ENCODE measurements at places on chromosomes 2 and 18.
A peak's percentile ranks its signal among the peaks of the same experiment; 100 is the strongest.

GRCh38 chr2:217279556-217279955 is 419.7 kb upstream of the TNP1 start:
- no peak for DNase-seq

- DNase-seq, result no peak
These were observed 9.3 kb upstream of the PLEKHM3 start for GRCh38 chr2:208034503-208035140.

GRCh38 chr18:49441338-49441938 is 19.0 kb downstream of the DYM start:
- DNase-seq, result no peak

DNA sequence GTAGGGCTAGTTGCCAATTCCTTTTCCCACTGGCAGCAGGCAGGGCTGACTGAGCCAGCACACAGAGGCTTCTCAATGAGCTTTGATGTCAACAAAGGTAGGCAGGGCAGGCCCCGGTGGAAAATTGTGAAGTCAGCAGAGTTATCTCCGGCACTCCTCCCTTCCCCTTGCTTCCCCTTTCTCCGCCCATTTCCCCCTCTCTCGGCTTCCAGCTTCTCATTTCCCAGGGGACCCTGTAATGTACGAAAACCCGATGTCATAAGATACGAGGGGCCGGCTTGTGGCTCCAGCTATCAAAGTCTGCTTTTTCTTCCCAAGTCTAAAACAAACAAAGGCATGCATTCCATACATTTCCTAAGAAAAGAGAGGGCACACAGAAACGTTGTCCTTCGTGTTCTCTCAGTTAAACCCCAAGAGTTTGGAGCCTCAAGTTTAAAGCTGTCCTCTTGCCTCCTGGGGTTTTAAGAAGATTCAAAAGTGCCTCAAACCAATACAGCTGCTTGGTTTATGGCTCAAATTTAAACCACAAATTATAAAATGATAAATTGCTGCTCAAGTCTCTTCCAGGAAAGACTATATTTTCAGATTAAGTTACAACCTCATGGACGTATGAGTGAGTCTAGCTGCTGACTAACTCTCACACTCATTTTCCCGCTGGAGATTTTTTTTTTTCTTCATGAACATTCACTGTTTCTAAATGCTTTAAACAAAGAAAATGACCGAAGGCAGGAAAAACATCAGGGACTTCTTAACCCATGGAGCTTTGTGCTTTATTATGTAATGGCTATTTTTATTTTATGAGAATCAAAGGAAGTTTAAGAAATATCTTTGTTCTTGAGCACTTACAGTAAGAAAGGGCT is 27.2 kb upstream of the EML4 start:
- no peak for DNase-seq

- no peak for DNase-seq
These were observed 29.9 kb downstream of the HDHD2 start for GRCh38 chr18:47120428-47120827.

- DNase-seq, result no peak
These were observed 18.8 kb downstream of the TGOLN2 start for GRCh38 chr2:85308896-85309555.

GRCh38 chr2:126657148-126657635 is 1.2 kb downstream of the GYPC start:
- no peak for DNase-seq

DNA sequence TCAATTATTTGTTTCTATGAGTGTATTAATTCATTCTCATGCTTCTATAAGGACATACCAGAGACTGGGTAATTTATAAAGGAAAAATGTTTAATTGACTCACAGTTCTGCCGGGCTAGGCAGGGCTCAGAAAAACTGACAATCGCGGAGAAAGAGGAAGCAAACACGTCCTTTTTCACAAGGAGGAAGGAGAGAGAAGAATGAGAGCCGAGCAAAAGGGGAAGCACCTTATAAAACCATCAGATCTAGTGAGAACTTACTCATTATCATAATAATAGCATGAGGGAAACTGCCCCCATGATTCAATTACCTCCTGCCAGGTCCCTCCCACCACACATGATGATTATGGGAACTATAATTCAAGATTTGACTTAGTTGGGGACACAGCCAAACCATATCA is 294.0 kb downstream of the DSC3 start:
- DNase-seq, result no peak

DNA sequence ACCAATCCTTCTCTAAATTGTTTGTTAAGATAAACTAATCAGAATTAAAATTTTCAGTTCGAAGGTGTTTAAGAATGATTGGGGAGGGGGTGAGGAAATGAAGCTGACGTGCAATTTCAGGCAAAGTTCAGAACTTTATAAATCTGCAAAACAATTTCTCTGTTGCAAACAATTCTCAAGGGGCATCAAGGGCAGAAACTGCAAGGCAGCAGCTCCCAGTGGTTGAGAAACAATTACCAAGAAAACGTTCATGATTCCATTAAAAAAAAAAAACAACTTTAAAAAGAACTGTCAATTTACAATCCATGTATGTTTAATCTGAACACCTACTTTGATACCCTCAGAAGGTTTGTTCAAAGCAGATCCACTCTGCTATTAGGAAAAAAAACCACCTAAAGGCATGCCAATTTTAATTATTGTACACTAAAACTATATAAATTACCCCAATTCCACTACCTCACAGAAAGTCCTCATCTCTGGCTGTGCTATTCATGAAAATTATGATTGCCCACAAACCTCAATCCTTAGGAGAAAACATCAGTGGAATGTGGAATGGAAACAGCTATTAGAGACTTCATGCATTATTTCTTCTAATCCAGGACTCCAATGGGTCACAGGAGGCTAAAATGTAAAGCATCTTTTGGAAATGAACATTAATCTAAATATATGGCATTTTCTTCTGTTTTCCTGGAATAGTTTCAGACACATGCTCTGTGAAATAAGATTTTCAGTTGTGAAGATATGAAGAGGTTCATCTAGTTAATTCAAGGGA is 119.9 kb upstream of the ACVR1C start:
- no peak for DNase-seq

- DNase-seq, result no peak
These were observed 129.8 kb downstream of the CTIF start for GRCh38 chr18:48668466-48669179.

DNA sequence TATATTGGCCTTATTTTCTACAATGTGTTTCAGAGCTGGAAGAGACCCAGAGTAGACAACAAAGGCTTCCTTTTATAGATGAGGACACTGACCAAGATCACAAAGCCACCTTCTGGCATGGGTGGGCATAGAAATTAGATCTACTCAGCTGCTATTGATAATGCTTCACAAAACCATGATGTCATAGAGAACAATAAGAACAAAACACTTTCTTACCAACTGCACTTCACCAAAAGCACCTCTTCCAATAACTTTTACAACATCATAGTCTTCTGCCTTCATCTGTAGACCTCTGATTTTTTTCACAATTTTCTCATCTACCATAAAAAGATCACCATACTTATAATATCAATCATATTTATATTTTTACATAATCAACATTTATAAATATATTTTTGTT is 58.1 kb downstream of the ROCK2 start:
- no peak for DNase-seq

DNA sequence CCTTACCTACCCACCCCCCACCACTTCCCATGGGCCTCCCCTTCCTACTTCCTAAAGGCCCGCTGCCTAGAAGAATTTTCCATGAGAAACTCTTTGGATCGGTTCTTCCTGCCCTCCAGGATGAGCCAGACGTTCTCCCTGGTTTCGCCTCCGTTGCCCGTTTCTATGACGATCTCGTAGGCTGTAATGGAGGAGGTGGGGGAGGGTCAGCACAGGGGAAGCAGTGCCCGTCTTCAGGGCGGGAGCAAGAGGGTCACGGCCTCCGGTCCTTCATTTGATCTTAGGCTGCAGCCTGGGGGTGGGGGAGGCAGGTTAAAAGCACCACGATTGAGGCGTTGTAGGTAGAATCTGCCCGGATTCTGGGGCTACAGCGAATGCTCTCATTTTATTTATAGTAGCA is 172.0 kb downstream of the LOXHD1 start:
- no peak for DNase-seq

DNA sequence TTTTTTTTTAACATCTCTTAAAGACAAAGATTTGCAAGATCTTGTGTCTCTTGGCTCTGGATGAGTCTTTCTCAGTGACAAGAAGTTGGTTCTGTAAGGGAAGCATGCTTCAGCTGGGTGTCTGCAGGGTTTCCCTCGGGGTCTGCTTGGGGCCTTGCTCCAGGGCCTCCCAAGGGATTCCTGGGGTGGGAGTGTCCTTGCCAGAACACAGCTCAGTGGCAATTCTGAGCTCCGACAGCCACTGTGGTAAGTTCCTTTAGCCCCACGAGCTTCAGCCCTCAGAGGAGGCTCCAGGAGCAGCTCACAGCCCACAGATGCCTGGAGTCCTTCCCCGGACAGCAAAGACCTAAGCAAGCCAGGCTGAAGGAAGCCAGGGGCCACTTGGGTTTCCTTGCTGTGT is 52.4 kb downstream of the EMX1 start:
- no peak for DNase-seq

GRCh38 chr18:3025544-3025943 is 12.6 kb upstream of the LPIN2 start:
- DNase-seq, result no peak

DNA sequence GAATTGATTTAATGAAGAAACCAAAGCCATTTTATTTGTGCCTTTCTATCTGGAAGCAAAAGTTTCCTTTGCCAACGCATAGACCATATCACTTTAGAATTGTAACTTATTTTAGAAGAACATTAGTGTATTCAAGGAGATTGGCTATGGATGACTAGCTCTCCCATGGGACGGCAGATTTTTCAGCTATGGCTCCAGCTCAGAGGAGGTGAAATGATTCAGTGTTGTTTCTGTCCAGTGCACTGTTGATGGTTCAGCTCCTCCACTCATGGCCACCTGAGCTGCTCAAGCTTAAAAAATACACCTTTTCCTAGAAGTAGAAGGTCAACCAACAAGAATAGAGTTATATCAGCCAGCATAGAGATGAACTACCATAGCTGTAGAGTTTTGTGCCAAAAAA is 1597.5 kb upstream of the PIK3C3 start:
- no peak for DNase-seq

DNA sequence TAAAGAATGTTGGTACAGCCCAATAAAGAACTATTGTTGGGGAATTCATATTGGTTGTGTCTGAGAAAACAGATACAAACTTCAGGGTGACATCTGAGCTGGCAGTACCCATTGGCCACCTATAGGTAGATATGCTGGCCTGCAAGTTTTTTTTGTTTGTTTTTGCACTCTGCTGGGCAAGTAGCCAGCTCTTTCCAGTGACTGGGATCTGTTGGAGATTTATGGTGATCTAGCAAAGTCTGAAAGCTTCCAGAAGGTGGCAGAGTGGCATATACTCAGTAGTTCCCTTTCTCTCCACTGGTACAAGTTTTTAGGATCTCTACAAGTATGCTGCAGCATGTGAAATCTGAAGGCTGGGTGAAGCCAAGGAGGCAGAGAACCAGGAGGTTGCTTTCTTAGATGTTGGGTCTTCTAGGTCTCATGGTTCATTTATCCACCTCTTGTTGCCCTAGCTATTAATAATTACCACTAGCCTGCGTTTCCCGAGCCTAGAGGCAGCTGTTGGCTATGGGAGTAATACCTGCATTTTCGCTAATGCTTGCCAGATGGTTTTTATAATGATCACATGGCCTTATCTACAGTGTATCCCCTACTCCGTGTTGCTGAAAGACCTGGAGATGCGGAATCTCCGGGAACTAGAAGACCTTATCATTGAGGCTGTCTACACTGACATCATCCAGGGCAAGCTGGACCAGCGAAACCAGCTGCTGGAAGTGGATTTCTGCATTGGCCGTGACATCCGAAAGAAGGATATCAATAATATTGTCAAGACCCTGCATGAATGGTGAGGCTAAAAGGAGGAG is 9.5 kb downstream of the COPS7B start:
- DNase-seq, result no peak

- no peak for DNase-seq
These were observed 109.7 kb downstream of the B3GNT2 start for GRCh38 chr2:62305421-62306176.

- no peak for DNase-seq
These were observed 90.5 kb downstream of the NXPH2 start for GRCh38 chr2:138689705-138690104.

- no peak for DNase-seq
These were observed 11.4 kb downstream of the DNAJB2 start for GRCh38 chr2:219290381-219291171.

GRCh38 chr2:82959727-82960126 is 1499.4 kb downstream of the SUCLG1 start:
- DNase-seq, result no peak

- DNase-seq, result peak; percentile 15
These were observed 2.0 kb downstream of the PHLPP1 start for GRCh38 chr18:62717169-62717924.

- DNase-seq, result no peak
These were observed 210.0 kb upstream of the SALL3 start for GRCh38 chr18:78769502-78770105.

GRCh38 chr2:186748354-186748753 is 54.5 kb downstream of the FAM171B start:
- no peak for DNase-seq

DNA sequence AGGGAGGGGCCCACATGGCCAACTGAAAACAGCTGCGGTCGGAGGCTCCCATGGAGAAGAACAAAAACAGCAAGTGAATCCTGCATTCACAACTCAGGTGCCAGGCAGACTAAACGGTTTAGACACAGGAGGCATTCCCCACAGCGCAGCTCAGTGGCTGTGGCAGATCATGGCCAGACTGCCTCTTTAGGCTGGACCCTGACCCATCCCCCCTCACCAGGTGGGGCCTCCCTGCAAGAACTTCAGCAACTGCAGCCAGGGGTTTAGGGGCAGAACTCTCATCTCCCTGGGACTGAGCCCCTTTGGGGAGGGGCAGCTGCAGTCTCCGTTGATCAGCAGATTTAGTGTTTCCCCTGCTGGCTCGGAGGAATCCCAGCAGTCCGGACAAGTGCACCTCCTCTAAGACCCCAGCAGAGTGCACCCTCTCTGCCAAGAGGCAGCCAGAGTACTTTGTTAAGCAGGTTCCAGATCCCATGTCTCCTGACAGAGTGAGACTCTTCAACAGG is 346.7 kb downstream of the SS18 start:
- DNase-seq, result no peak

DNA sequence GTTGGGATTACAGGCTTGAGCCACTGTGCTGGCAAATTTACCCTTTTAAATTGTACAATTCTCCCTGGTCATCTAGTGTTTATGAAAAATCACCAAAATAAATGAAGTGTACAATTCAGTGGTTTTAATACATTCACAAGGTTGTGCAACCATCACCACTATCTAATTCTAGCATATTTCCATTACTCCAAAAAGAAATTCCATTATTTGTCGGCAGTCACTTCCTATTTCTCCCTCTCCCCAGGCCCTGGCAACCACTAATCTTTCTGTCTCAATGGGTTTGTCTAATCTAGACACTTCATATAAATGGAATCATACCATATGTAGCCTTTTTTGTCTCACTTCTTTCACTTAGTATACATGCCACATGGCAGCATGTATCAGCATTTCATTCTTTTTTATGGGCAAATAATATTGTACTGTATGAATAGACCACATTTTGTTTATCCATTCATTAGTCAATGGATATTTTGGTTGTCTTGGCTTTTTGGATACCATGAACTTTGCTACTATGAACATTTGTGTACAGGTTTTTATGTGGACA is 12.6 kb upstream of the POLE4 start:
- no peak for DNase-seq

Data from activated T-helper 1 cell treated with anti-CD3 and anti-CD28 coated beads, Interleukin-2, amount 50 U/mL, for 16 hours (primary cell).